HS-27A (cell line): ENCODE measurements at places on chromosomes 4 and X.
A peak's percentile ranks its signal among the peaks of the same experiment; 100 is the strongest.

- DNase-seq = no peak
Measured at GRCh38 chrX:21645886-21646285, 12.2 kb downstream of the KLHL34 start.

- no peak for DNase-seq
Measured at GRCh38 chr4:187744911-187745310, 250.7 kb upstream of the ZFP42 start.

DNA sequence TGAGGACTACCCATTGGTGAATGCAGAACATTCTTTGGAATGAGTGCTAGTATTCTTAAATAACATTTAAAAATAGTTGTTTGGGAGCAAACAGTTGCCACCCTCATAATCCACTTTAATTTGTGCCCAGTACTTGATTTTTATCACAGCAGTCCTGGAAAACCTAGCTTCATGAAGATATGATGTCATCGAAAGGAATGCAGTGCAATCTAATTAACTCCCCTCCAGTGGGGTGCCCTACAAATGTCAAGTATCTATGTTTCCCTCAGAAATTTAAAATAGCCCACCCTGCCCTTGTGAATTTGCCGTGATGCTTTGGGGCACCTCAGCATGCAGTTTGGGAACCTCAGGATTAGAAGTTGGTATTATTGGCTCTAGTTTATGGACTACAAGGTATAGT, 5.4 kb downstream of the RAB9A start:
- no peak for DNase-seq

- no peak for DNase-seq
Measured at GRCh38 chr4:153950100-153950979, 161.5 kb upstream of the SFRP2 start.

- no peak for DNase-seq
Measured at GRCh38 chrX:44310227-44310626, 33.2 kb downstream of the EFHC2 start.

- no peak for DNase-seq
Measured at GRCh38 chr4:184392748-184393559, 81.4 kb downstream of the IRF2 start.

- peak; percentile 72 for DNase-seq
Measured at GRCh38 chr4:4990857-4991540, 28.3 kb downstream of the CYTL1 start.

DNA sequence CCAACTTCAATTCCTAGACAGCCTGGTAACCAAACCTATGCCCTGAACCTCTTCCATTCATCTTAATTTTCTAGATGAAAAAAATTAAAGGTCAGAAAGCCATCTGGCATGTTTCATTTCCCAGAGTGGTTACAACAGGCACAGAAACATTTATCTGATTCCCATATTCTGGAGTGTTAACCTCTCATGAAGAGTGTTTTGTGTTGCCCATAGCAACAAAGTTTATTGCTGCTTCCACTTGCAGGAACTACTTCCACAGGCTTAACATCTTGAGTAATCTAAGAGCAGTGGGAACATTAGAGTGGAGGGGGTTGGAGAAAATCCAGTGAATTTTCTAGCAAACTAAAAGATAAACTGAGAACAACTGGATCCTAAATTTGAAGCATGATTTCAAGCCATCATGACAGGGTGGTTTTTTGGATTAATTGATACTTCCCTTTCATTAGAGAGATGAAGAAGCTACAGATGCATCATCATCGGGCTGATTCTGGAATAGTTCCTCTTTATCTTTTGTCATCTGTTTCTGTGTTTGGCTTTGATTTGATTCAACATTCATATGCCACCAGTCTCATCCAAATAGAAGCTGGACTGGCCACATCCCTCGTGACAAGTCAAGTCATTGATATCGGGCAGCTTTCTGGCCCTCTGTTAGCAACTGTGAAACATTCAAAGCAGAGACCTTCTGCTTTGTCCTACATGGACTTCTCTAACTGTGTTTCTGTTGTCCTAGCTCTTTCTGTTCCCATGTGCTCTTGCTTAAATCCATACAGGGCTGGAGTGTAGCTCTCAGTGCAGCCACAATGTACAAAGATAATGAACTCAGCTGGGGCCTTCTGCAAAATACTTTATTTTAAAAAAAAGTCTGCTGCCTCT, 167.3 kb downstream of the MID1IP1 start:
- DNase-seq = no peak
